ENCODE measurements at places on chromosomes 7 and 10.
A peak's percentile ranks its signal among the peaks of the same experiment; 100 is the strongest.

DNA sequence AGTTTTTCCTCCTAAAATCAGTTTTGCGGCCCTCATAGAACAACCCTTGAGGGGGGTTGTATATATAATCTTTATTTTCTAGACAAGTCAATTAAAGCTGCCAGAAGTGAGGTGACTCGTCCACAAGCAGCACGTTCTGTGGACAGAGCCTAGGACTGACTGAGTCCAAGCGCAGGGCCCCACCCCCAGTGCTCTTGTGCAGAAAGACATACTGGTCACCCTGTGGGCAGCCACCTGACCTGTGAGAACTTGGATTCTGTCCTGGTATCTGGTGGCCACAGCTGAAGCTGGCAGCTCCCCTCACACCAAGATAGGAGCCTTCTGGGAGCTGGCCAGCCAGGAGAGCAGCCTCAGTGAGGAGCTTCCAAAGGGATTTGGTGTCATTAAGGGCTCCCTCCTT is 89.3 kb downstream of the GRK5 start:
- DNase-seq, result no peak

- no peak for DNase-seq
These were observed 25.7 kb downstream of the MRPS33 start for GRCh38 chr7:140989068-140989467.

DNA sequence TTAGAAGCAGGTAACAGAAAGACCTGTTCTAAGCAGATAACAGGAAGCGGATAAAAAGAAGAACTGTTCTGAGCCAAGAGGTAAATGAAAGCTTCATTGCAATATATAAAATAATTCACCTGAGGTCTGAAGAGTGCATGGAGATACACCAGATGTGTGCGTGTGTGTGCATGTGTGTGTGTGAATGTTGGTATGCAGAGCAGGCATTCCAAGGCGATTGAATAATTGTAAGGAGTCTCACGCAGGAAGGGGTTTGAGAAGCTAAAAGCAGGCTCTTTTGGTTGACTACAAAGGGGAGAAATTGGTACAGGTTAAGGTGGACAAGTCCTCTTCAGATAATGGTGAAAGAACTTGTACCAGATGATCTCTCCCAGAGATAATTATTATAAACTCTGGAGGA is 450.6 kb downstream of the DNAJB9 start:
- no peak for DNase-seq

DNA sequence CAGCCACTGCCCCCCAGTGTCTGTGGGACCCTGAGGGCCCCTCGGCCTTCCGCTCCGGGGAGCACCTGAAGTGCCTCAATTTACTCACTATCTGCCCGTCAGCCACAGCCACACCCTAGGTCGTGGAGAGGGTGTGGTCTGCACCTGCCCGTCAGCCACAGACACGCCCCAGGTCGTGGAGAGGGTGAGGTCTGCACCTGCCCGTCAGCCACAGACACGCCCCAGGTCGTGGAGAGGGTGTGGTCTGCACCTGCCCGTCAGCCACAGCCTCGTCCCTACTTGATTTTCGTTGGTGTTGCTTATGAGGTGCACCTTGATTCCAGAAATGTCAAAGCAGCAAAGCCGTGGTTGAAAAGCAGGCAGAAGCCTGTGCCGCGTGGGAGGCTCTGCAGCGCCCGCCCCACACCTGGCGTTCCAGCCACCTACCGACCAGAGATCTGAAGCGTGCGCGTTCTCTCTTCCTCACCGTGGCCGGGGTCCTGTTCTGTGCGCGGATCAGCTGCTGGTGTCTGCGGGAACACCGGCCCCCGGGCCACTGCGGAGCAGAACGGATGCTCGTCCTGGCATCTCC is 101.6 kb downstream of the DYNC2I1 start:
- no peak for DNase-seq

- DNase-seq, result peak; percentile 96
These were observed 66.7 kb downstream of the EMX2 start for GRCh38 chr10:117609095-117609795.

DNA sequence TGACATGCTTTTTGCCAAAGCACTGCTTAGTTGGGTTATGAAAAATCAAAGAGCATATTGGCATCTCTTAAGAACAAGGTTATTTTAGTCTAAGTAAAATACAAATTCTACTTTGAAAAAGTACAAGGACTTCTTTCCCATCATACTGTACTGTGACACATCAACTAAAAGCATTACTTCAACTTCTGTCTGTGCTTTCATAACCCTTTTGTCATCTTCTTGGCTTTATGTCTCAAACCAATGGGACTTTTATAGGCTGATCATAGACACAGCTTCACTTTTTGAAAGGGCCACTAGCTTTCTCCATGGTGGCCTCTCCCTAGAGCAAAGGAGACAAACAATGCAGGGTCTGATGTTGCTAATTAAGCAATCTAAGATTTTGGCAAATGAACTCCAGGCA is 188.9 kb upstream of the CSTF2T start:
- no peak for DNase-seq

Data from GM04503 (cell line).